ENCODE measurements at places on chromosomes 5 and 9. TPM values are rescaled to one million over a fixed set of nuclear protein-coding genes. Genes with fewer than 3 reads are reported as not detected.

- peaks cover 35% of the 10 kb centered on the region for H3K27me3 ChIP-seq
- peak; percentile 28 for DNase-seq
- no peaks in the 10 kb centered on the region for H3K36me3 ChIP-seq
- peak overlapping the region; percentile 20 for H3K4me3 ChIP-seq
- H3K27ac ChIP-seq = no peak overlapping the region
Observed at GRCh38 chr5:83721953-83722901, 1.6 kb upstream of the HAPLN1 start.

GRCh38 chr9:78131969-78132700, 100.5 kb upstream of the GNAQ start:
- H3K36me3 ChIP-seq = no peaks in the 10 kb centered on the region
- no peak overlapping the region for H3K27ac ChIP-seq
- no peak for DNase-seq
- no peaks in the 10 kb centered on the region for H3K4me1 ChIP-seq
- H3K4me3 ChIP-seq = peak overlapping the region; percentile 22

- no peaks in the 10 kb centered on the region for H3K27me3 ChIP-seq
- no peaks in the 10 kb centered on the region for H3K4me1 ChIP-seq
- H3K27ac ChIP-seq = no peak overlapping the region
- no peak for DNase-seq
Observed at GRCh38 chr9:119868694-119869093, 499.5 kb upstream of the BRINP1 start.

DNA sequence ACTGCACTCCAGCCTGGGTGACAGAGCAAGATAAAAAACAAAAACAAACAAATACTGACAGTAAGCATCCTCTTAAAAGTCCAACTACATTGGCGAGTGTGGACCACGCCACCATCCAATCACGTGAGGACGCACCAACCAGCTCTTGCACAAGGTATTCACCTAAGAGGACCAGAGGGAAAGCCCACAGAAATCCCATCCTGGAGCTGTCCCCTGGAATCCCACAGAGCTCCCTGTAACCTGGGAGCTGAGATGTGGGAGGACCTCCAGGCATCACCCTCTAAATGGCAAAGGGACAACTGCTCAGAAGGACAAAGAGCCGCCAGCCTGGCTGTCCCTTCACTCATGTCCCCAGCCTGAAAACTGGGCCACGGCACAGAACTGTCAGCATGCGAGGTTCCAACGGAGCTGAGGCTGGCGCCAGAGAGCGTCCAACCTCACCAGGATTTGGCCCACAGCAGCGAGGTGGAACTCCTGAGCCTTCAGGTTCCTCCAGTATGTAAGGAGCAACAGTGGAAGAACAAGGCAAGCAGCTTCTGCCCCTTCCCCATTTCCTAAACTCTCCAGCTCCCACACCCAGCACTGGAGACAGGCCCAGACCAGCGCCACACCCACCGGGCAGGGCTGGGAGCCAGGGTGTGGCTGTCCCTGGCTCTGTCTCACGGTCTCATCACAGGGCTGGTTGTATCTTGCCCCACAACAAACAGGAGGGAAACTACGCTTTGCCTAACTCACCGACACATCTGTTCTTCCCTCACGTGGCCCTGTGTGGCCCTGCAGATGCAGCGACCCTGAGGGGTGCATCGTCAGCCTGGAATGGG, 15.2 kb downstream of the IPPK start:
- H3K4me3 ChIP-seq = no peak overlapping the region
- no peaks in the 10 kb centered on the region for H3K4me1 ChIP-seq
- H3K27me3 ChIP-seq = no peaks in the 10 kb centered on the region
- H3K27ac ChIP-seq = no peak overlapping the region
- peaks cover 60% of the 10 kb centered on the region for H3K36me3 ChIP-seq

DNA sequence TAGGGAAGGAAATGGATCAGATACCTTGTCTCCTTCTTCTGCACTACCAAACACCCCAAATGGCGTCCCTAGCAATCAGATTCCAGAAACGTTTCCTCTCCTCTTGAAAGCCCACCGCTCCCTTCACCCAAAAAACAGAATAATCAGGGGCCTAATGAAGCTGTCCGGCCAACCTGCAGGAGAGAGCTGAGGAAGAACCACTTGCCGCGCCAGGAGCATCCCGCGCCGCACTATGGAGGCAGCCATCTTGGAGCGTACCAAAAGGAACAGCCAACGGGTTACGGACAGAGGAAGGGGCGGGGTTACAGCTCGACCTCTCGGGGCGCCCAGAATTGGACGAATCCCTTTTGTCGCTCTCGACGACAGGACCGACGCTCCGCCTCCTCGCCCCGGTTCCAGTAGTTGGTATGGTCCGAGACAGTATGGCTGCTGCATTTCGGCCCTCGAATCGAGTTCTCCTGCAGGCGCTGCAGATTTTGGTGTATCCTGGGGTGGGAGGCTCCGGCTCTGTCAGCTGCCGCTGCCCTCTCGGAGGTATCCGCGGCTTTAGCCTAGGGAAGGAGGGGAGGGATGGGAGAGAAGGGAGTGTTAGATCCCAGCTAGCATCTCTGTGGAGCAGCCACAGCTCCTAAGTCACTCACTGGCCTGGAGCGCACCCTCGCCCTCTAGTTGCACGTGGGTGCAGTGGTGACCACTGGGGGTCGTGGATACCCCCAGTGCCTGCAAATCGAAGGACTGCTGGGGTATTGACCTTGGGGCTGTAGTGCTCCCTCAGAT, at the start of the genes MRPS27 and PTCD2:
TSS of gene MRPS27 (minus strand) at position 265 of the 777 bp plus-strand sequence. CDS start at position 246, 19 bp downstream.
TSS of gene PTCD2 (plus strand) at position 398 of the 777 bp plus-strand sequence. CDS start at position 408, 10 bp downstream.
- peak; percentile 84 for DNase-seq
- no peaks in the 10 kb centered on the region for H3K36me3 ChIP-seq
- H3K4me1 ChIP-seq = peaks cover 6% of the 10 kb centered on the region

GRCh38 chr9:99690573-99690972, 131.1 kb upstream of the NR4A3 start:
- no peaks in the 10 kb centered on the region for H3K27me3 ChIP-seq
- no peaks in the 10 kb centered on the region for H3K36me3 ChIP-seq
- no peak for DNase-seq
- no peak overlapping the region for H3K4me3 ChIP-seq
- H3K27ac ChIP-seq = no peak overlapping the region

Gene ANKRD20A1
- total RNA-seq = 0.66 TPM

DNA sequence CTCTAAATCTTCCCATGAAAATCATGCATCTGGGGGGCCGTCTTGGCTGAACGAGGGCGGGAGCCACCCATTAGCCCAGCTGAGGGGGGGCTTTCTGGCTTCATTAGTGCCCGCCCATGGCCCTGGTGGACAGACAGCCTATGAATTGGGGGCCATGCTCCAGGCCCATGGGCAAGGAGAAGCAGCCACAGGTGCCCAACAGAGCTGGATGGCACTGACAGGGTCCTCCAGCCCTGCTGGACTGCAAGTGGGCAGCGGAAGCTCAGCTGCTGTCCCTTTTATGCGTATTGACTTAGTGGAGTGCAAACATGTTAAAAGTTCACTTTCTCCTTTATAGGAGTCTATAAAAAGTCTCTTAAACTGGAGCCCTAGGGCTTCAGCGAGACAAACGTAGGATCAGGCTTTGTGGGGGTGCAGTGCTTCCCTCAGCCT, 75.3 kb downstream of the MACROH2A1 start:
- no peak overlapping the region for H3K4me3 ChIP-seq
- no peak for DNase-seq
- H3K27me3 ChIP-seq = no peaks in the 10 kb centered on the region
- peaks cover 15% of the 10 kb centered on the region for H3K4me1 ChIP-seq
- no peaks in the 10 kb centered on the region for H3K36me3 ChIP-seq

GRCh38 chr5:19018822-19019221, 969.2 kb downstream of the CDH18 start:
- no peak for DNase-seq
- no peak overlapping the region for H3K27ac ChIP-seq

Gene PCDHB11
- 0.24 TPM for total RNA-seq

DNA sequence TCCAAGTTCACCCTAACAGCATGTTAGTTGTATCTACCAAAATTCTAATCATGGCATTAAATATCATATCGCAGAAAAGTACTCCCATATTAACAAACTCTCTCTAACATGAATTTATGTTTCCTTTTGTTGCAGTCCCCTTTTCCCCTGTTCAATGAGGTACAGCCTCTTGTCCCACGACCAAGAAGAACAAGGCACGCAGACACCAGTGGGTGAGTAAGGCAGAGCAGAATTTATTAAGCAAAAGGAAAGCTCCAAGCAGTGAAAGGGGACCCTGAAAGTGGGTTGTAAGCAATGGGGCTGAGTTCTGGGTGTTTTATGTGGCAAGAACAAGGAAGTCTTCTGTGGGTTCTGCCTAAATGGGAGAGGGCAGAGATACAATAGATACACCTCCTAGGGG, 183.5 kb downstream of the LURAP1L start:
- H3K4me1 ChIP-seq = no peaks in the 10 kb centered on the region
- DNase-seq = no peak
- H3K4me3 ChIP-seq = no peak overlapping the region
- no peaks in the 10 kb centered on the region for H3K36me3 ChIP-seq
- H3K27me3 ChIP-seq = no peaks in the 10 kb centered on the region

- H3K36me3 ChIP-seq = no peaks in the 10 kb centered on the region
- DNase-seq = peak; percentile 26
- H3K27me3 ChIP-seq = no peaks in the 10 kb centered on the region
- H3K4me1 ChIP-seq = peaks cover 3% of the 10 kb centered on the region
- H3K27ac ChIP-seq = no peak overlapping the region
Observed at GRCh38 chr9:16371306-16371705, 499.2 kb downstream of the BNC2 start.

DNA sequence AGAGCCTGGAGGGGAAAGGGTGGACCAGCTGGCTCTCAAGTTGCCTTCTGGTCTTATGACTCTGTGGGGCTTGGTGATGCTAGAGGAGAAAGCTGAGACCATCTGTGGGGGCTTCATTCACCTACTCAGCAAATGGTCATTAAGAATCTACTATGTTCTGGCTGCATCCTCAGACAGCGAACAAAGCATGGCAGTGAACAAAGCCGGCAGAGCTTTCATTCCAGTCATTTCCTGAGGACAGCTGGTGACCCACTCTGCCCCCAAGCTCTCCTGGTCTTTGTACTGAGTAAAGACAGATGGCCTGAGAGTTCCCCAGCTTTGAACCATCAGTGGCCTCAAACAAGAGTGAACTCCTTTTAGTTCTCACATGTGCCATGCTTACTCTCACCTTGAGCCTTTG, 48.0 kb downstream of the FGF1 start:
- H3K4me3 ChIP-seq = no peak overlapping the region
- H3K27me3 ChIP-seq = peaks cover 2% of the 10 kb centered on the region
- no peak overlapping the region for H3K27ac ChIP-seq
- DNase-seq = no peak
- no peaks in the 10 kb centered on the region for H3K4me1 ChIP-seq

DNA sequence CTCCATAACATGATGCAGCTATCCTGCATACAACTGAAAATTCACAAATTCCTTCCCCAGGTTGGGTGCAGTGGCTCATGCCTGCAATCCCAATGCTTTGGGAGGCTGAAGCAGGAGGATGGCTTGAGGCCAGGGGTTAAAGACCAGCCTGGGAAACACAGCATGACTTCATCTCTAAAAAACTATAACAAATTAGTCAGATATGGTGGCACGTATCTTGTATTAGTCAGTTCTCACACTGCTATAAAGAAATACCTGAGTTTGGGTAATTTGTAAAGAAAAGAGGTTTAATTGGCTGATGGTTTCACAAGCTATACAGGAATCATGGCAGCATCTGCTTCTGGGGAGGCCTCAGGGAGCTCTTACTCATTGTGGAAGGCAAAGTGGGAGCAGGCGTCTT, 56.4 kb upstream of the DAPK1 start:
- no peaks in the 10 kb centered on the region for H3K27me3 ChIP-seq
- peaks cover 16% of the 10 kb centered on the region for H3K4me1 ChIP-seq
- no peak for DNase-seq
- no peak overlapping the region for H3K27ac ChIP-seq
- no peaks in the 10 kb centered on the region for H3K36me3 ChIP-seq

- no peak for DNase-seq
- no peaks in the 10 kb centered on the region for H3K36me3 ChIP-seq
- no peaks in the 10 kb centered on the region for H3K4me1 ChIP-seq
- H3K27me3 ChIP-seq = peaks cover 29% of the 10 kb centered on the region
Observed at GRCh38 chr5:17213938-17214337, 3.5 kb upstream of the BASP1 start.

GRCh38 chr5:66113160-66113559, 30.9 kb upstream of the SREK1 start:
- H3K36me3 ChIP-seq = no peaks in the 10 kb centered on the region
- DNase-seq = no peak
- H3K4me1 ChIP-seq = no peaks in the 10 kb centered on the region
- H3K4me3 ChIP-seq = no peak overlapping the region

GRCh38 chr5:150143350-150144245, 12.0 kb downstream of the PDGFRB start:
- H3K4me1 ChIP-seq = no peaks in the 10 kb centered on the region
- no peak for DNase-seq
- no peaks in the 10 kb centered on the region for H3K36me3 ChIP-seq
- no peak overlapping the region for H3K4me3 ChIP-seq
- peak overlapping the region; percentile 3 for H3K27ac ChIP-seq
- H3K27me3 ChIP-seq = no peaks in the 10 kb centered on the region

GRCh38 chr9:127140842-127141675, 18.6 kb upstream of the ANGPTL2 start:
- peaks cover 3% of the 10 kb centered on the region for H3K27me3 ChIP-seq
- peaks cover 10% of the 10 kb centered on the region for H3K4me1 ChIP-seq
- no peaks in the 10 kb centered on the region for H3K36me3 ChIP-seq
- H3K27ac ChIP-seq = no peak overlapping the region

- H3K27me3 ChIP-seq = no peaks in the 10 kb centered on the region
- no peak overlapping the region for H3K27ac ChIP-seq
Observed at GRCh38 chr5:138611678-138612218, 36.5 kb upstream of the HSPA9 start.

Gene PCDHGB2
- total RNA-seq = 0.28 TPM
